NCI-H187 (cell line): ENCODE measurements at places on chromosomes 2 and 18.

DNA sequence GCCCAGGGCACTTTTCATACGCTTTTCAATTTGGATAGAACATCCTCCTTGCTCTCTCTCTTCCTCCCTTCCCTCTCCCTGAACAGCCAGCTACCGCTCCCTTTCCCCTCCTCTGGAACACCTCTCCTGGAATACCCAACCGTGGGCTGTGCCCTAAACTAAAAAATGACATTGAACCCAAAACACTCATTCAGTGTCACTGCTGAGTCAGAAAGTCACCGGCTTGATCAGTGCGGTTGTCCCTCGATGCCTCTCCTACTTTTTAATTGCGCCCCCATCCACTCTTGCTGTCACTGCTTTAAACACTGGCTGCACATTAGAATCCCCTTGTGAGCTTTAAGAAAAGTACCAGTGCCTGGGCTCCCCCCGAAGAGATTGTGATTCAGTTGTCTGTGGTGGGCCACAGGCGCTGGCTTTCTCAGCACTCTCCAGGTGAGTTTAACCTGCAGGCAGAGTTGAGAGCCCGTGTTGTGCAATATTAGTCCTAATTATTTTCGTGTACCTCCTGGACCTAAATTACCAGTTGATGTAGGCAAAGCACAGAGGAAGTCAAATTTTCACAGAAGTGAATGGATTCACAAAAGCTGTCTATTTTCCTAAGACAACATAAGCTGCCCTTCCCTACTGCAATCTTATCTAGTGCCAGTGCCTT is 302.0 kb downstream of the PRKCE start:
- DNase-seq: no peak

- DNase-seq: no peak
Observed at GRCh38 chr2:224551693-224552092, 33.5 kb downstream of the CUL3 start.

GRCh38 chr18:78319961-78320360 is 659.7 kb upstream of the SALL3 start:
- no peak for DNase-seq

DNA sequence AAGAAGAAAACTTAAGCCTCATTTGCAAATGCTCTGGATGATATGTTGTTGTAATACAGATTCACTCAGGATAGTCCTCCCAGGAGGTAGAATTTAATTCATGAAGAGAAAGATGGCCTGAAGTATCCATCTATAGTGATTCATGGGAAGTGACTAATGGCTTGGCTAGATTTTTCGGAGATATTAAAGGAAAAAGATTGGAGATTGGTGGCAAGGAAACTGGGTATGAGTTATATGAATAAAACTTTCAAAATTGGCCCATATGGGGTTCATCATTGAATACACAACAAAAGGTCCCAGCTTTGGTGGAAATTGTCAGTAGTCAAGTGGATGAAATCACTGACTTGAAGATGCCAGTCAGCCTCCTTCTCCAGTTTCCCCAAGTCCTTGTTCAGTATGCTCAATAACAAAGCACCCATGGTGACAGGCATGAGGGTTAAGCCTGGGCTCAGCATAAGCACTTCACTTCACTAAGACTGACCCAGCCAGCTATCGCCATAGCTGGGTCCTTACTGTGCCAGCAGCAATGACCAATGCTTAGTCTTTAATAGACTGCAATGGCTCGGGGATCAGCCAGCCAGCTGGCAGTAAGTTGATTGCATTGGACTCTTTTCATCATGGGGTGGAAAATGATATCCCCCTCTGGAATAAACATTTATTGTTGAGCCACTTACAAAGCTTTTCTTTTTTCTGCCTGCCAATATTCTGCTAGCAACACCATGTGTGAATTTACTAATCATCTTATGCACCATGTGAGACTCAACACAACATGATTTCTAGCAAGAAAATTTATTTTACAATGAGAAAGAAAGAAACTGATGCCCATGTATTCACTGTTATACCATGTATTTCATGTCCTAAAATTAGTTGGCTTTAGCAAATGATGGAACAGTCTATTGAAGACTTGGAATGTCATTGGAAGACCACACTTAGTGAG is 176.6 kb upstream of the TACR1 start:
- DNase-seq: no peak

DNA sequence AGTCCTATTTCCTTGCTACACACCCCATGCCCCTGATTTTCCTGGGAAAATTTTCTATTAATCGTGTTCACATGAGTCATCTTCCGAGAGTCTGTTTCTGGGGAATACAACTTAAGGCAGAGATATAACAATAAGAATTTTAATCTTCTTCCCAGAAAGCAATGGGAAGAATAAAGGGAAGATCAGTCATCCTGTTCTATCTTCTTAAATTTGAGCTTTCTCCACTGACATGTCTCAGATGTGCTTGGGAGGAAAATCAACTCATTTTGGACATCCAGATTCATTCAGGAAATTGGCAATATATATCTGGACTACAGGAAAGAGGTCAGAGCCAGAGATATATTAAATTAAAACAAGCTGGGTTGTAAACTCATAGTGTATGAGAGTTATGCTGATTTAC is 62.3 kb upstream of the SPAG16 start:
- no peak for DNase-seq

DNA sequence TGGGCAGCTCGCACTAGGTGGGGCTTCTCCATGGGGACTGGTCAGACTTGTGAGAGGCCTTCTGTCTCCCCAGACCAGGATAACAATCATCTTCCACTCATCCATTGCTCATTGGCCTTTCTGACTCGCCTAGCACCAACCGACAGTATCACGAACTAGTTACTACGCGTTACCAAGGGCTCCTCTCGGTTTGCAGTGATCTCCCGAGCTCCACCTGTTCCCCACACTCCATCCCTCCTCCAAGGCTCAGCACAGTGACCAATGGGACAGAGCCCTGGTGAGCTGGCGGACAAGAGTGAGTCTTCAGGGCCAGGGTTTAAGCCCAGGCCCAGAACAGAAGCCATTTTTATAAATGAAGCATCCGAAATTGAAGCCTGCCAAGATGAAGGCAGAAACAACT is 42.8 kb upstream of the SMAD7 start:
- DNase-seq: no peak

DNA sequence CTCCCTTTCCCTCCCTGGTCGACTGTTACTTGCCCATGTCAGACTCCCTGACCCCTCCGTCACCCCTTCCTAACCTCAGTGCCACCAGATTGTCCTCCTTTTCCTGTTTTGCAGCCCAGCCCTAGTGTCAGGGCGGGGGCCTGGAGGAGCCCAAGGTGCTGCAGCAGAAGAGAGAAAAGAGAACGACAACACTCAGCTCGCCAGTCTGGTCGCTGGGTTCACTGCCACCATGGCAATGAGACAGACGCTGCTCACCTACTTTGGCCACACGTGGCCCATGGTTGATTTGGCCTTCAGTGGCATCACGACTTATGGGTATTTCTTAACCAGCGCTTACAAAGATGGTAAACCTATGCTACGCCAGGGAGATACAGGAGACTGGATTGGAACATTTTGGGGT is 108.4 kb upstream of the RMDN2 start:
- no peak for DNase-seq

GRCh38 chr18:70069965-70070364 is 122.3 kb upstream of the CD226 start:
- no peak for DNase-seq

- peak; percentile 2 for DNase-seq
Observed at GRCh38 chr2:227106845-227107759, 56.9 kb downstream of the COL4A4 start.

DNA sequence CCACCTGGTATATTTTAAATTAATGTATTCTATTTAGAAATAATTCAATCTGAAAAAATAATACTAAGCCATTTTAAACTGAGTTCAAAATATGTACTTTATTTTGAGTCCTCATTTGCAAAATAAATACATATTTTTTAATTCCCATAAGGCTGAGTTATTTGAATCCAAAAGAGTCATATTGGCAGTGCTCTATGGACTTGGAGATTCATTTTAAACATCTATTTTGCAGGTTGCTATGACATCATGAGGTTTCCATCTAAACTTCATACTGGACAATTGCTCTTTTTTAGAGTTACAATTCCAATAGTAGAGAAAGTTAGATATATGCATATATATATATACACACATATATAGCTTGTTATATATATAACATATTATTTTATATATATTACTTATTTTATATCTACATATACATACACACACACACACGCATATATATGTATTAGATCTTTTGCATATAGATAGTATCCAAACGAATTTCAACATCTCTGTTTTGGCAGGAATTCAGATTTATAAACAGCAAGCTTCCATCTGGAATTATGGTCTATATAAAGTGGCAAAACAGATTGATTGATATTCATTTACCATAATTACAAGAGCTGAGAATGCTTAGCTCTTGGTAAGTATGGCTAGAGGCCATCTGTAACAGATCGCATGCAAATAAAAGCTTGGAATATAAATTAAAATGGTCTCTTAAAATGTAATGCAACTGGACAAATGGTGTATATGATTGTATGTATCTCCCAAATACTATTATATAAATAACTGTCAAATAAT is 34.9 kb downstream of the NOL4 start:
- DNase-seq: no peak

DNA sequence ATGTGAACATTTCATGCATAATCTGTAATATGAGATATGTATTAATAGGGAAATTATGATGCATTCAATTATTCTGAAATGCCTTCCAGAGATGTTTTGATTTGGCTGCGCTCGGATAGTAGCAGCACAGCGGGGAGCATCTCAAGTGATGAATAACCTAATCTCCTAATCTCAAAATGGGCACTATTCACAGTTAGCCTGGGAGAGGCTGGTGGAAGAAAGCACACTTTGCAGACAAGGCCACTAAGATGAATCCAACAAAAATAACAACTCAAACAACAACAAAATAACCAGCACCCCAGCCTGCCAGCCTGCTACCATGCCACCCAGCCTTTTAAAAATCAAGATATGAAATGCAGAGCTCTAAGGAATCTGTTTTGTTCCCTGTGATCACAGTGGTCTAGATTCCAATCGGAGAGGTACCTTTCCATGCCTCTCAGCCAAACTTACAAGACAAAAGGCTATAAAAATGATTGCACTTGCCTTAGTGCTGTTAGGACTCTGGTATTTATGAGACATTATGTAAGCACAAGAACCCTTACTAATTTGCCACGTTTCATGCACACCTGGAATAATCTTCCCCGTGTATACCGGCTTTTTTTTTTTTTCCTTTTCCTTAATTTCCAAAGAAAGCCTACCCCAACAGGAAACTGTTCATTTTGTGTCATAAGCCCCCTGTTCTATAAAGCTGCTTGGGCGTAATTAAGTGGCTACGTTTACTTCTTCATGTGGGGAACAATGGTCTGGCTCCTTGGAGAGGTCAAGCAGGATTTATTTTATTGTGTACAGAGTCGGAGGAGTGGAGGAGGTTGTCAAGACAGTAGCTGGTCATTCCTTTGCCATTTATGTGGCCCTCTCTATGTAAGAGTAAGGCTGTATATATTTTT is 526.9 kb upstream of the FANCL start:
- DNase-seq: no peak

DNA sequence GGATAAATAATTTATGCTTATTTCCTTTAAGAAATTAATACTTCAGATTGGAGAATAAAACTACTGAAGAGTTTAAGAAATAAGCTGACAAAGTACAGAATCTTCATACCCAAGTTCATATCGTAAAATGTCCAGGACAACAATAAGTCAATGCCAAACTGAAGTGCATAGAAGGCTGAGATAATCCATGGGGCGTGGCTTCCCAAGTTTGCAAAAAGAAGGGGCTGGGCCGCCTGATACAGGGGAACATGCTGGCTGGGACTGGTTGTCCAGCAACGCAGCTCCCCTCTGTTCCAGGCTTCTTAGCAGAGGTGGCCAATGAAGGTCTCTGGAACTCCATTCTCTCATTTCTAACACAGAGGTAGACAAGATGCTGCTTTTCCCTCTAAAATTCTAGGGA is 189.5 kb upstream of the SPOPL start:
- no peak for DNase-seq

- DNase-seq: no peak
Observed at GRCh38 chr2:217919204-217919603, 83.6 kb downstream of the TNS1 start.
